ENCODE measurements at places on chromosomes 12 and 14.
A peak's percentile ranks its signal among the peaks of the same experiment; 100 is the strongest.

GRCh38 chr12:13149411-13149810, 45.9 kb upstream of the GSG1 start:
- no peak for DNase-seq

GRCh38 chr12:104638218-104638850, 181.6 kb downstream of the CHST11 start:
- no peak for DNase-seq

- DNase-seq, result peak; percentile 65
Observed at GRCh38 chr14:75648066-75648838, 12.4 kb downstream of the ERG28 start.

- no peak for DNase-seq
Observed at GRCh38 chr12:115835445-115835844, 442.0 kb downstream of the MED13L start.

- no peak for DNase-seq
Observed at GRCh38 chr14:104222396-104223036, 84.1 kb downstream of the KIF26A start.

DNA sequence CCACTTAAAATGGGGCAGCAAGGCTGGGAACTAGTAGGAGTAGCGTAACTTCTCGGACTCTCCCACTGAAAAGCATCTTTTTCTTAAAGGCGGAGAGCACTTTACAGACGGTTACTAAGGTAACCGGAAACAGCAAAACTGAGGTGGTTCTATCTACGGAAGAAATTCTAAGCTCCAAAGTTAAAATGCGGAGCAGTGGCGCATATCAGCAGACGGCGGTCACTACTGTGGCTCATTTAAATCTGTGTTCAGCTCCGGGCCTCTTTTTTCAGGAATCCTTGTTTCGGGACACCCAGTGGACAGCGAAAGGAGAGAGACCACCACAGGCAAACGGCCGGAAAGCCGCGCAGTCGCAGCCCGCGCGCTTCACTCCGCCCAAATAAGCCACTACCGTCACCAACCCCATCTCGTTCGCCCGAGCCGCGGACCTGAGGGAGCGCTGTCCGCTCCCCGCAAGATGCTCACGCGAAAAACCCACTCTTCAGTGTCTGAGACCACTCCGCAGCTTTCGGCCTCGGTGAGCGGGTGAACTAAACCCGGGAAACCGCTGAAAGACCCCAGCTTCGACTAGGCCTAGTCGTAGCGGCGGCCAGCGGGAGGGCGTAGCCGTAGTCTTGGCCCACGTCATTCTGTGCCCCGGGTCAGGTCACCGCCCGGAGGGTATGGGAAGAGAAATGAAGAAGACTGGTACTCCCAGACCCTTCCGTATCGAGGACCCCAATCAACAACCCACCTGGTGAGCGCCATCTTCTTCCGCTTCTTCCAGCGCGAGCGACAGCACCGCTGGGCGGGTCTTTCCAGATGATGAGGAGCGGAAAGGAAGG, at the start of gene SNW1:
SNW1 (minus strand) TSS at position 776 of the 824 bp plus-strand sequence; CDS start at position 747, 29 bp downstream.
- peak; percentile 94 for DNase-seq

DNA sequence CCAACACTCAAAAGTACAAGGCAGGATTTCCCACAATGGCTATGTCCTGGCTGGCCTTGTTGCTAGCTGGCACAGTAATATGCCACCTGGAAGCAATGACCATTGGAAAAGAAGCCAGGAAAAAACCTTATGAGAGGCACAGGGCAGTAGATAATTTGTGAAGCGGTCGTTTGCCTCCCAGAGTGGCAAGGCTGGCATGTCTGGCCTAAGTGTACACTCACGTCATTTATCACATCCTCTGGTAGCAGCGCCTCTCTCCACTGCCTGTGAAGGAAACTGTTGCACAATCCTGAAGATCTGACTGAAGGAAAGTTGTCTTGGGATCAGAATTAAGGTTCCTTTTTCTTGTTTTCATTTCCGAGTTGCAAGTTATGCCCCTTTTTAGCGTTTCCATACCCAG, 408.5 kb downstream of the ZFP36L1 start:
- DNase-seq, result no peak

DNA sequence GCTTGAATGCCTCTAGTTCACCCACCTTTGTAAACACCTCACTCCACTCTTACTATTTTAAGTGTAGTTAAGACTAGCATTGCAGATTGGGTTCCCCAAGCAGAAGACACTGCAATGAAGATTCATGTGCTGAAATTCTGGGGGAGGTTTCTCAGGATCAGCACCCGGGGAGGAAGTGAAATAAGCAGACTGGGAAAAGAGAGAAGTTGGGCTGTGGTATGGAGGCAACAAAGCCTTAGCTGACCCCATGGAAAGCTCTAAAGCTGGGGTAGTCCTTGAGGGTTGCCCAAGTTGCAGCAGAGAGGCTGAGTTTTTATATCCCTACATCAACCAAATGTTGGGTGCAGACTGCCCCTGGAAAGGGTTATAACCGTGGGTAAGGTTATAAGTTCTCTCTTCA, 23.9 kb upstream of the IGF1 start:
- no peak for DNase-seq

DNA sequence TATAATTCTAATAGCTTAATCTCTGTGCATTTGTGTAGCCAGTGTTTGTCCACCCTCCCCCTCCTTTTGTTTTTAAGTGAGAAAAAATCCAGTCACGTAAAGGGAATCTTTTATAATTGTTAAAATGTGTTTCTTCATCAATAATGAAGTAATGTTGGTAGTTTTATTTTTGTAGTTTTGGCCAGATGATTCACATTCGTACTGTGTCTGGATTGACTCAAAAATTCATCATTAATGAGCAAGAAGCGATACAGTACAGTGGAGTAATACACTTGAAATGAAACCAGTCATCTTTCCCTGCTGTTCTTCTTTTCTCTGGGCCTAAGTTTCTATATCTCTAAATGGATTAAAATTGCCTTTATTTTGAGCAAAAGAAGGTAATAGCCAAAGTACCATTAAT, 86.5 kb downstream of the SRGAP1 start:
- DNase-seq, result no peak

DNA sequence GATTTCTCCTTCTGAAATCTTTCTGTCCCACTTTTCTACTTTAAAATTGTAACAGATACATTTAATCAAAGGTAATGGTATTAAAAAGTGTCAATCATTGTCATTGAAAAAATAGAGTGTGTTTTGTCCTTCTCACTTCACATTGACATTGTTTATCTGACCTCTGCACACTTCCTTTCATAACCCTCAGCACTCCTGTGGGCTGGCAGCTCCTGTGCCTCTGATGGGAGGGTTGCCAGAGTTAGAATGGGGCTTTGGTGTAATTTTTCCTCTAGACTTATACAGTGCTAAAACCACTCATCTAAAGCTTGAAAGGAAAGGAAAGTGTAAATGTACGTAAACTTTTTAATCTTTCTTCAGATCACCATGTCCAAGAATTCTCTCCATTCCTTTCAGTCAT, 23.7 kb downstream of the KCNA1 start:
- no peak for DNase-seq

DNA sequence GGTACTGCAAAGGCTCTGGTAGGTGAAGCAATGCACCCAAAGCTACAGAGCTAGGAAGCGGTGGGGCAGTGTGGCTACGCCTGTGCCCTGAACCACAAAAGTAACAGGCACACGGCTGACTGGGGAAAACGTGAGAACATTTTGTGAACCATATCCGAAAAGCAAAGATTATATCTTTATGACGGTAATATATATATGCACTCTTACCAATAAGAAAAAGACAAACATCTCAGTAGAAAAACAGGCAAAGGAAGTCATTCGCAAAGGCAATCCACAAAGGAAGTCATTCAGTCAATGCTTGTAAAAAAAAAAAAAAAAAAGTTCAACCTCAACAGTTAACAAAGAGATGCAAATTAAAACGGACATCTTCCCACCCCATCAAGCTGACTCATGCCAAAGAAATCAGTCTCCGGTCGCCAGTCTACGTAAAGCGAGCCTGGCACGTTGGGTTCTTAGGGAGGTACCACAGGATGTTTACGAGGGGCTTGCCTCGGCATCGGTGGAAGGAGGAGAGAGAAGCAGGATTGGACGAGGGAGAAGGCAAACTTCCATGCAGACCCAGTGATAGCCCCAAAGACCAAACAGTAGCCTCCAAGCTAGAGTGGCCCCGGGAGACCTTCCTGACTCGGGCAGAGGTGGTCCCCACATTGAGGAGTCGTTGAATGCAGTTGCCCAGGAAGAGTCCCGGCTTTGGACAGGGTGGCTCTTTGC, 39.4 kb upstream of the PPP2R5C start:
- no peak for DNase-seq

- no peak for DNase-seq
Observed at GRCh38 chr14:72646861-72647528, 246.9 kb downstream of the DPF3 start.

DNA sequence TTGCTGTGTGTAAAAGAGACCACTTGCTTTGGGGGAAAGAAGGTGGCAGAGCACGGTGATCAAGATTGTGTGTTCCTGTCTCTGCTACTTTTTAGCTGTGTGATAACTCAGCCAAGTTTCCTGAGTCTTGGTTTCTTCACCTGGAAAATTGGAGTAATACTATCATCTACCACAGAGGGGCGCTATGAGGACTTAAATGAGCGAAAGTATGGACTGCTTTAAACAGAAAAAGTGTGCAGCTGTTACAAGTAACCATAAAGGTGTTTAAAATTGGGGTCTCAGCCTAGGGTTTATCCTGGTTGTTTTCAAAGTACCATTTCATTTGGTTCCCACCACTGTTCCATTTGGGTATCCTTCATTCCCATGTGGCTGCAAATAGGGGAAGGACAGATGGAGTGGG, 65.9 kb upstream of the WSCD2 start:
- DNase-seq, result no peak

- no peak for DNase-seq
Observed at GRCh38 chr12:72288911-72289310, 16.7 kb downstream of the TRHDE start.

DNA sequence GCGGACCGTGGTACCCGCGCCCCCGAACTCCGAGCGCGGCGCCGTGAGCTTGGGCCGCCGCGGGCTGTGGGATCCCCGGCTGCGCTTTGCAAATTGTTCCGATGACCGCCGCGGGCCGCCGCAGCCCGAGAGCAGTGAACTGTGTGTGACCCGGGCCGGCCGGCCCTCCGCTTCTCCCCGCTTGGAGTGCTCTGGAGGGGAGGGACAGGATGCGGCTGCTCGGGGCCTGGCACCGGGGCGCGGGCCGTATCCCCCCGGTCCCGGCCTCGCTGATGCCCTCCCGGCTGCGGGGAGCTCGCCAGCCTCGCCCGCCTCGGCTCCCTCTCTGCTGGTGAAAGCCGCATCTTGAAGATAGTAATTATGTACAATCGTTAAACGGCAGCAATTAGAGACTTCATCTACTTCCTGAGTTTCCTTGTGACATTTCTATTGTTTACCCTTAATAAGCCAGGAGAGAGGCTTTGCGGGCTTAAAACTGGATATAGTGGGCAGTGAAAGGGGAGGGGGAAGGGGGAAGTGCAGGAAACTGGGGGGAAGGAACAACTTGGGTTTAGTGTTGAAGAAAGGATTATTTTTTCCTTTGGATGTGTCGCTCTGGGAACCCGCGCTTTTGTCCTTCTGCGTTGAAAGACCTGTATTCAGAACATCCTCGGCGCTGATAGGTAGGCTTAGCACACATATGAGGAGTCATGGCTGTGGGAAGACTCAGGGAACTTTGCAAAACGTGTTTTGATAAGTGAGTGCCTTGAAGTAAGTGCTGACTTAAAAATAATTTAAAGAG, 1.2 kb downstream of the PELI2 start:
- peak; percentile 72 for DNase-seq

DNA sequence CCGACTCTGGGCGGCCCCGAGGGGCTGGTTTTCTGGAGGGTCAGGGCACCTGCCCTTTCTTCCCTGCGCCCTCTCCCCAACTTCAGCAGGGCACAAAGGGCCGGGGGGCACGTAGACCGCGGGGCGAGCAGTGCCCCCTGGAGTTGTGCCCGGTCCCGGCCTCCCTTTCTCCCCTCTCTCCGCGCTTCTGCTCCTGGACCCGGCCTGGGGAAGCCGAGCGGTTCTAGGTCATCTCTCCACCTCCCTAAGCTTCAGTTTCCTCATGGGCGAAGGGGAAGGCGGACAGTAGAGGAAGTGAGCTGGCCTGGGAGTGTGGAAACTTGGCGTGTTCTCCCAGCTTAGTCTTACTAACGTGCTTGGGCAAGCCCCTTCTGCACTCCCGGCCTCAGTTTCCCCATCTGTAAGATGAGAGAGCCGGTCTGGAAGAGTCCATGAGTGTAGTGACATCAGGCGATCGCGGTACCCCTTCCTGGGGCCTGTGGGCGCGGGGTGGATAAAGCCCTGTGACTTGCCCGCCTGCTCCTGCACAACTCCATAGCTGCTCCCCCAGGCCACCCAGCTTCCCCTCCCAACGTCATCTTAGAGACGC, 158.6 kb upstream of the PARP11 start:
- no peak for DNase-seq

DNA sequence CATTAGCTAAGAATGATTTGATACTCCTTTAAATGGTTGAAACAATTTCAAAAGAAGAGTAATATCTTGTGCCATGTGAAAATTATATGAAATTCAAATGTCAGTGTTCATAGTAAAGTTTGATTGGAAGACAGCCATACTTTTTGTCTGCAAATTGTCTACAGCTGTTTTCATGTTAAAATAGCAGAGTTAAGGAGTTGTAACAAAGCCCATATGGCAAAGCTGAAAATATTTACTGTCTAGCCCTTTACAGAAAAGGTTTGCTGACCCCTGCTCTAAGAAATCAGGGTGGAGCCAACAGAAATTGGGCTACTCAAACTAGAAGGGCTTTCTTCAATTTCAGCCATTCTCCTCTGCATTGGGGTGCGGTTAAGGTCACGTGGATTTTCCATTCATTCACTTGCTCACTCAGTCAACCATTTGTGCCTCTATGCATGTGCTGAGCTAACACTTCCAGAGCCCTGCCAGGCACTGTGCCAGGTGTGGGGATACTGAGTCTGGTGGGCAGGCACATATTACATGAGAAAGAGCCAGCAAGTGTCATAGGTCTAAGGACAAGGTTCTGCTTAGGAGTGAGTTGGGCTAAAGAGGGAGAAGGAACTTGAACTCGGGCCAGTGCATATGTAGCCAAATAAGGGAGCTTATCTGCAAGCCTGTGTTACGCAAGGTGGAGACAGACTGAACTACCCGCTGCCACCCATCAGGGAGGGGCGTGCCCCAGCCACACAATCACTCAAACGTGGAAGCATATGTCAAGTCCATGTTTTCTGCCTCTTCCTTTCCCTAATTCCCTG, 139.8 kb upstream of the NOS1 start:
- DNase-seq, result no peak

DNA sequence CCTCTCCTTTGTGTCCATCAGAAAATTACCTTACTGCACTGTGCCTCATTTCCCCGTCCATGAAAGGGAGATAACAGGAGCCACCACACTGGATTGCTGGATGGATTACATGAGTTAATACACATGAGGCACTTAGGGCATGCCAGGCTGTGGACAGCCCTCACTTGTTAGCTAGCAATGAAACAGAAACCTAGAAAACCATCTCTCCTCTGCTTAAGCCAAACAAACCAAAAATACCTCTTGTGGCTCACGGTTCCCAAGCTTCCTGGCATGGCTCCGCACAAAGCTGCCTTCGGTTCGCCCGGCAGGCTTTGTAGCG, 660 bp upstream of the HCFC2 start:
- no peak for DNase-seq

GRCh38 chr14:54354096-54354495, 42.7 kb upstream of the CDKN3 start:
- no peak for DNase-seq
